ENCODE measurements at places on chromosomes 1 and 21.

- DNase-seq: no peak
These were observed 139.9 kb downstream of the DSCAM start for GRCh38 chr21:40706806-40707655.

GRCh38 chr1:112982853-112983536 lies 27.0 kb upstream of the SLC16A1 start:
- no peak for DNase-seq

GRCh38 chr21:40270047-40270446 lies 402.8 kb downstream of the PCP4 start:
- DNase-seq: no peak

DNA sequence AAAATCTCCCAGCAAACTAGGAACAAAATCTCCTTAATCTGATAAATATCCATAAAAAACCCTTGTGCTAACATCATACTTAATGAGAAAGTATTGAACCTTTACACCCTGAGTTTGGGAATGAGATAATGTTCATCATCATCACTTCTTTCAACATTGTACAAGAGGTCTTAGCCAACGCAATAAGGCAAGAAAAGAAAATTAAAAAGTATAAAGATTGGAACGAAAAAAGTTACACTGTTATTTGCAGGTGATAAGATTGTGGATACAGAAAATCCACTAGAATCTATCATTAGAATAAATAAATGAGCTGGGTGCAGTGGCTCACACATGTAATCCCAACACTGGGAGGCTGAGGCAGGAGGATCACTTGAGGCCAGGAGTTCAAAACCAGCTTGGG lies 76.7 kb downstream of the UBR4 start:
- no peak for DNase-seq

- no peak for DNase-seq
These were observed 14.3 kb upstream of the ZNF326 start for GRCh38 chr1:89980605-89981004.

GRCh38 chr1:117605774-117606648 lies at the start of gene TENT5C:
TSS of gene TENT5C (plus strand) at chr1:117606048. CDS start at chr1:117622869, 16,821 bp downstream.
- DNase-seq: peak; percentile 98

- no peak for DNase-seq
These were observed 78.3 kb downstream of the CLEC20A start for GRCh38 chr1:178418284-178418955.

GRCh38 chr1:33331444-33332356 lies 10.8 kb upstream of the A3GALT2 start:
- DNase-seq: no peak

DNA sequence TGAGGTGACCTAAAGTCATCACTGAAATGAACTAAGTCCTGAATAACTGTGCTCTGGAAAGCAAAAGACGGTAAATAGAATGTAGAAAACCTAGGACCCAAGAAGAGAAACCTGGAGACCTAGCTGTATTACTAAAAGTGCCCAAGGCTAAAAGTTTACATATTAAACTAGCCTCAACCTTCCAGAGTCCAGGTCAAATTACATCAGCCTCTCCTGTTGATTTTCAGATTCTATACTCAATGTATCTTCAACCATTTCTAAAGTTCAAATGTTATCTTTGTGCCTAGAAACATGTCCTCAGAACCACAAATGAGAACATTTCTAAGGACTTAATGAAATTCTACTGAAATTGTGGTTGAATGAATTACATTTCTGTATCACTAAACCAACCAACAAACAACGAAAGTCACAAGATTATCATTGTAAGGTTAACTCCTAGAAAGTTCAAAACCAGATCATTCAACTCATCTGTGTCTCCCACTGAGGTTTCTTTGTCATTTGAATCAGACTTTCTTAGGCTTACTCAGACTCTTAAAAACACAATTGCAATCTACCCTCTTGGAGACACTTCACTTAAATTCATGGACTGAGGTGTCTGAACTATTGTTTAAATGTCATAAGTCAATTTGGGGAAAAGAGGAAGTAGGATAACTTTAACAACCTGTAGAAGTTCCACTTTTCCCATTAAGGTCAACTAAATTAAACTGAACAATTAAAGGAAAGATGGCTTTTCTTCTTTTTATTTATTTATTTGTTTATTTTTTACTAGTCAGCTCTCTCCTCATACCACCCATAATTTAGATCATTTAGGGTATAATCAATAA lies 207.7 kb downstream of the BARHL2 start:
- DNase-seq: no peak

- DNase-seq: no peak
These were observed 330.5 kb upstream of the ADGRL2 start for GRCh38 chr1:81470275-81470674.

GRCh38 chr1:74713849-74714248 lies 19.0 kb downstream of the CRYZ start:
- DNase-seq: no peak

GRCh38 chr21:34148419-34148804 lies 75.0 kb downstream of the MRPS6 start:
- no peak for DNase-seq

DNA sequence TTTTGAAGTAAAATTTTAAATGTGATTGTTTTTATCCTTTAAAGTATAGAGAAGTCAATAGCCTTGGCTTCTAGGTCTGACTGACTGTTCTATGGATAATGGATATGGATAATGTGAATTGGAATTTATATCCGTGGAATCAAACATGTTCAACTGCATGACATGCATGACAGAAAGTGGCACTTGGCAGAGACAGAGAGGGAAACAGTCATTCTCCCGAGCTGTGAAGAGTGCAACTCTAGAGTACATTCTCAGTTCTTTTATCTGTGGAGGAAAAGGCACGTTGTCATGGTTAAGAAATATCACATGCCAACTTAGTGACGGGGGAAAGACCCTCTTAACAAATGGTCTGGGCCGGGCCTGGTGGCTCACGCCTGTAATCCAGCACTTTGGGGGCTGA lies 67.0 kb downstream of the KIF26B start:
- DNase-seq: no peak

- DNase-seq: no peak
These were observed 22.2 kb downstream of the MKNK1 start for GRCh38 chr1:46581681-46582455.

GRCh38 chr1:23217421-23218115 lies at the start of gene HTR1D:
TSS of gene HTR1D (minus strand) at chr1:23217502. CDS start at chr1:23194219, 23,283 bp downstream.
- DNase-seq: peak; percentile 3

DNA sequence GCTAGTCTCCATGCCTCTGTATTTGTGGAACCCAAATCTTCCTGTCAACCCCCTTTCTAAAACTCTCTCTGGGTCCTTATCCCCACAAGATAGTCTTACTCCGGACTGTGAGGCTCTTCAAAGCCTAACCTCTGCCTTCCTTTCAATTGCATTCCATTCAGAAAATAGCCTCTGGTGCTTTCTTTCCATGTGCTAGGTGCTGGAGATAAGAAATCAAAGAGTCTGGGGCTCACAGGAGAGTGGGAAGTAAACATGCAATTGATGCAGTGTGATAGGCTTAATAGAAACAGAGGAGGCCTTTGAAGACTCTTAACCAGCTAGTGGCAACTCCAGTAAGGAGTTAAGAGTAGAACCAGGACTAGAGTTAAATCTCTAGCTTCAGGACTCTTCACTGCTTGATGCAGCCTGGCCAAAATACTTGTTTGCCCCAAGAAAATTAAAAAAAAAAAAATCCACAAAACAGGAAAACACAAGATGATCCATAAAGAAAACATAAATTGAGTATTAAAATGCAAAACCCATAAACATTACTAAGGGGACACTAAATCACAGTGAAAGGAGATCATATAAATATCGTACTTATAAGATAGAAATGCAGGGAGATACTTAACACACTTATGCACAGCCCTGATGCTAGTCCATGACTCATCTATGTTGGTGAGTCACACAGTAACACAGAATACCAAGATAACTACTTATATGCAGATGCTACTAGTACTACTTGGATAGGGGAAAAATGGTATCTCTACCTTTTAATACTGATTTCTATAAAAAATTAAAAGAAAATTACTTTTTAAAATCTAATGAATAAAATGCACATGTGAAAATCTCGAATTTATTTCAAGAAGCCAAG lies 341.5 kb downstream of the KCNH1 start:
- no peak for DNase-seq

GRCh38 chr1:115594600-115594999 lies 47.2 kb upstream of the VANGL1 start:
- no peak for DNase-seq

DNA sequence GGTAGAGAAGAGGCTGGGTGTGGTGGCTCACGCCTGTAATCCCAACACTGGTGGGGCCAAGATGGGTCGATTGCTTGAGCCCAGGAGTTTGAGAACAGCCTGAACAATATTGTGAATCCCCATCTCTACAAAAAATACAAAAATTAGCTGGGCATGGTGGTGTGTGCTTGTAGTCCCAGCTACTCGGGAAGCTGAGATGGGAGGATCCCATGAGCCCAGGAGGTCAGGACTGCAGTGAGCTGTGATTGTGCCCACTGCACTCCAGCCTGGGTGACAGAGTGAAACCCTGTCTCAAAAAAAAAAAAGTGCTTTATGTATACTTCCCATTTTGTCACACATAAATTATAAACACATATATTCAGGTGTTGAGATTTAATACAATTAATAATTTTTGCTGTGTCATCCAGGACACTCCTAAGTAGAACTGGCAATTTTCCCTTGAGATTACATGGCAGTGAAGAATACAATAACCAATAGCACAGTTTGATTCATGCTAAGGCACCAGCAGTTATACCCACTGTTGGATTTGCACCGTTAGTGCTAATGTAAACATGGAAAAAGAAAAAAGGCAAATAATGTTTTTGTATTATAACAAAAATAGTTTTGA lies 15.5 kb downstream of the GABPB2 start:
- DNase-seq: no peak

DNA sequence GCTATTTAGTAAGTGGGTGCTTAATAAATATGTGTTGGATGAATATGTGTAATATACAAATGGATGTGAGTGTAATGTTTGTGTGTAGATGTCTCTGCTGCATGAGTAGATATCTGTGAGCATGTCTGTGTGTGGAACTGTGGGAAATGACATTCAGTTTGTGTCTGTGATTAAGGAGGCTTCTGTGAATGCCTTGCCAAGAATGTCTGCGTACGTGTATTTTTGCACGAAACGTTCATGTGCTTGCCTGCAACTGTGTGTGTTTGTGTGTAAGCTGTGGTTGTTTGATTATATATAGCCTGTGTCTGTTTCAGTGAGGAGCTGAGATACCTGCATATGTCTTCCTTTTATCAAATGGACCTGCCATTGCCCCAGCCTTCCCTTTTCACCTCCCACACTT lies 13.8 kb downstream of the DMBX1 start:
- DNase-seq: no peak

GRCh38 chr1:210332719-210333398 lies 4.2 kb downstream of the HHAT start:
- no peak for DNase-seq

GRCh38 chr1:153447498-153448170 lies 12.8 kb downstream of the S100A7 start:
- DNase-seq: no peak

GRCh38 chr1:203278082-203278884 lies 27.0 kb upstream of the BTG2 start:
- no peak for DNase-seq

GRCh38 chr21:32475162-32475812 lies 62.8 kb downstream of the EVA1C start:
- no peak for DNase-seq

- DNase-seq: no peak
These were observed 232.9 kb upstream of the SGIP1 start for GRCh38 chr1:66300972-66301451.

GRCh38 chr1:19101244-19101643 lies 108.8 kb downstream of the UBR4 start:
- no peak for DNase-seq
